RWPE1 (cell line): ENCODE measurements at places on chromosomes 6 and 20.
A peak's percentile ranks its signal among the peaks of the same experiment; 100 is the strongest.

DNA sequence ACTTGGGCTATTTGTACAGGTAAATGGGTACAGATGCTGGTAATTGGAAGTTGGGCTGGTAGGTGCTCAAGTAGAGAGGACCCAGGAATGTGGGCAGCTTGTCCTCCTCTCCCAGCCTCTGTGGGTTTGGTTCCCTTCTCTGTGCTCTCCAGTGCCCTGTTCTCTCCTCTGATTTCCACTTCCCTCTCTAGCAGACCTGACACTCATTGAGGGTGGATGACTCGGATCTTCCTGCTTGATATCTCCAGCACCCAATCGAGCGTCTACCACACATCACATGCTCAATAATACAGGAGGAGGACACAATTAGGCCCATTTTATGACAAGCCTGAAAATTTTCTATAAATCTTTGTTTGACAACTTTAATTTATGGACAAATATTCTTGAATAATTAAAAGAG lies 23.7 kb downstream of the CST1 start:
- no peak for DNase-seq

GRCh38 chr20:8454137-8454712 lies 322.2 kb downstream of the PLCB1 start:
- DNase-seq, result peak; percentile 55

DNA sequence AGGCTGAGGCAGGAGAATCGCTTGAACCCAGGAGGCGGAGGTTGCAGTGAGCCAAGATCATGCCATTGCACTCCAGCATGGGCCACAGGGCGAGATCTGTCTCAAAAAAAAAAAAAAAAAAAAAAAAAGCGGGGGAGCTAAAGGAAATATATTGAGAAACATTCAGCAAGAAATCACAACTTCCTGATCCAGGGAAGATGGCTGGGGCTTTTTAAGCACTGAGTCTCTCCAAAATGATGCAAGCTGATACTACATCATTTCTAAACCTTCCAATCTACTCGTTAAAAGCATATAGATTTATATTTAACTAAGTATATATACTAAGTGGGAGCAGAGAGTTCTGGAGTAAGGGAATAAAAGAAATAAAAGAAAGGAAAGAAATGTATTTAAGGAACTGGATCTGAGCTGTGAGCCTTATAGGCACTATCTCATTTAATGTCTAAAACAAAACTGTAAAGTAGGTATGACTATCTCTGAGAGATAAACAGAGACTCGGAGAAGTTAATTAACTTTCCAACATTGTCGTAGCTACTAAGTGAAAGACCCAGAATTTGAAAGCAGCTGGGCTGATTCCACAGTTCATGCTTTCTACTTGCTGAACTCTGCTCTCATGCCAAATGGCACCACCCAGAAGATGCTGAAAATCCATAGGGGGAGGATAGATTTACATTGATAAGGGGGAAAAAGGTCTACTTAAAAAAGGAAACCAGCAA lies 215.0 kb upstream of the MARCKS start:
- DNase-seq, result no peak

DNA sequence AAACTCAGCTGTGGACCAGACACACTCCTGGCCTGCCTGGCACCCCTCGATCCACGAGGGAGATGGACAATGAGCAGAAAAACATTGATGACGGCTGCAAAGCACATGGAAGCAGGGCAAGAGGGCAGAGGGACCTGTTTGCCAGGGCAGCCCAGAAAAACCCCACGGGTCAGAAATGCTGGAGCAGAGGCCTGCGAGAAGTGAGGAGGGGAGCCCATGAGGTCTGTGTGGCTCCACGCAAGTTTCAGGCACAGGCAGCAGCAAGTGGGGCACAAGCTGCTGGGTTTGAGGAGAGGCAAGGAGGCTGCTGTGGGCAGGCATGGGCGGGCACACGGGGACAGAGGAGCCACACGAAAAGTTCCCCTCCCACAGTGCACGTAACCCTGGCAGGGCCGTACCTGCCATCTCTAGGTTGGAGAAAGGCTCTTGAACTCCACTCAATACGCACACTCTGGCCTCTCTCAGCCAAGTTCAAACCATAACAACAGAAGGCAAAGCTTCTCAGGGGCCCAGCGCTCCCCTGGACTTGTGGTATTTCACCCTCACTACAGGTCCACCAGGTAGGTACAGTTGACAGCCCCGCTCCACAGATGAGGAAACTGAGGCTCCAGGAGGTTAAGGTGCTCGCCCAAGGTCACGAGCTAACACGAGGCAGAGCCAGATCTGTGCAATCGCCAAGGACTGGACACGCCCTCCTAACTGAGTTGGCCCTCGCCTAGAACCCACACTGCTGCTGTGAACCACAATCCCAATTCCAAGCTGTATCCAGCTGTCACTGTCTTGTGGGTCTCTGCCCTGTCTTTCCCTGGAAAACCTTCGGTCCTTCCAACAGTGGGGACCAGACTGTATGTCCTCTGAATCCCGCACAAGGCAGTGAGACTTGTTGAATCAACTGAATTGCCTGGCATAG lies 108.2 kb downstream of the NOL4L start:
- DNase-seq, result no peak
